Ovary (tissue), 10 donors: ENCODE measurements at places on chromosomes 2 and 18. TPM values are rescaled to one million over a fixed set of nuclear protein-coding genes. Genes with fewer than 3 reads are reported as not detected.

ALPP gene
- total RNA-seq, result 0.82 TPM

VWC2L gene
- total RNA-seq, result 0.11 TPM

UGT1A3 gene
- not detected for total RNA-seq

QPCT gene
- 0.35 TPM for total RNA-seq

PARD6G gene
- 16.6 TPM for total RNA-seq

CFAP210 gene
- 1.8 TPM for total RNA-seq

TLX2 gene
- not detected for total RNA-seq

PARD3B gene
- total RNA-seq, result 46.6 TPM

RUFY4 gene
- total RNA-seq, result not detected

TDRD15 gene
- not detected for total RNA-seq

EVA1A gene
- 6.5 TPM for total RNA-seq

NPAS2 gene
- 7.4 TPM for total RNA-seq

LBX2 gene
- total RNA-seq, result not detected

TGFA gene
- 1.7 TPM for total RNA-seq

CNDP1 gene
- total RNA-seq, result not detected

AGAP1 gene
- total RNA-seq, result 21.9 TPM

CYB5A gene
- 340 TPM for total RNA-seq

ACADL gene
- total RNA-seq, result 9.9 TPM

CD8B2 gene
- 0.07 TPM for total RNA-seq

ESPNL gene
- total RNA-seq, result 12.9 TPM

KCNIP3 gene
- 9.9 TPM for total RNA-seq

GALNT3 gene
- 6.4 TPM for total RNA-seq

SEPTIN10 gene
- 83.7 TPM for total RNA-seq

FAM237A gene
- not detected for total RNA-seq

POTEI gene
- total RNA-seq, result 0.80 TPM

CCDC68 gene
- 8.9 TPM for total RNA-seq

MORN2 gene
- 12.9 TPM for total RNA-seq

TMEM247 gene
- not detected for total RNA-seq

PRSS56 gene
- total RNA-seq, result 0.27 TPM

UGT1A4 gene
- total RNA-seq, result not detected

EHD3 gene
- 4.7 TPM for total RNA-seq
